ENCODE measurements at places on chromosomes 12 and 14.

GRCh38 chr12:47114481-47114892, 34.7 kb upstream of the AMIGO2 start:
- DNase-seq, result no peak

GRCh38 chr14:66225337-66225736, 260.8 kb upstream of the CCDC196 start:
- no peak for DNase-seq

DNA sequence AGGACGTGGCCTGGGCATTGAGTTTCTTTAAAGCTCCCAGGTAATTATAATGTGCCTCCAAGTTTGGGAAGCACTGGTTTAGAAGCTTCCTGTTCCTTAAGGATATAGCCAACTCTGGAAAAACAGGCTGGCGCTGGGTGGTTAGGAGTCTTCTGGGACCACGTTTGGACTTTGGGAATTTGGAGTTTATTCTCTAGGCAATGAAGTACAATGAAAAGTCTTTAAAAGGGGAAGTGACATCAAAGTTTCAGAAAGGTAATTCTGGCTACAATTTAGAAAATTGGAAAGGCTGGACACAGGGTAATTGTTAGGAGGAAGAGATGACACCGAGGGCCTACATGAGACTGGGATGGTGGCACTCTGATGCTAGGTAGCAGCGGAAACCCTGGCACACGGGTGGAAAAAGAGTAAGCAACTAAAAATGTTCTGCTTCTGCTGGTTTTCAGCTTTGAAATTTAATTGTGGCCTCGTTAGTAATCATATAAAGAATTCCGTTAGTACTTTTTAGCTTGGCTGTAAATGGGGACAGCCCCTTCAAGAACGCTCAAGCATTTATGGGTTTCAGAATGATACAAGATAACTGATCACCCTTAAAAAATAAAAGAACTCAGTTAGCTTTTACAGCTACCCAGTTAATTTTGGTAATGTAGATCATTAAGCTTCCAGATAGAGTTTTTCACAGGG, 12.7 kb upstream of the DCP1B start:
- DNase-seq, result no peak

GRCh38 chr12:121916719-121917118, 1.7 kb upstream of the CFAP251 start:
- DNase-seq, result no peak

GRCh38 chr12:6084969-6085450, 39.5 kb downstream of the VWF start:
- DNase-seq, result no peak

GRCh38 chr12:65742018-65743010, 82.0 kb upstream of the HMGA2 start:
- peak; percentile 53 for DNase-seq

DNA sequence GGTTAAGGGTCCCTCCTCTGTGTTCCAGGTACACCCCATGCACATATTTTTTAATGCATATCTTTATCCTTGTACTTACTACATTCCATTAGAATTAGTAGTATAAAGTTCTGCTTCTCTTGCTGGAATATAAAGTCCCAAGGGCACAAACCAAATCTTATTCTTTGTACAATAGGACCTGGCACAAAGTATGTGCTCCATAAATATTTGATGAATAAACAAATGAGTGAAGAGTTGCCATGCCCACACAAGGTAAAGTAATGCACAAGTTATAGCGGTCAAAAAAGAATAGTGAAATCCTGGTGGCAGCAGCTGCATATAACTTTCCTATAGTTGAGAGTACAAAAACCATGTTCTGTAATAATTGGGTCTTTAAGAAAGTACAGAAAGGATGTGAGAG, 82.1 kb upstream of the BMP4 start:
- DNase-seq, result no peak

GRCh38 chr14:65581799-65582198, 169.3 kb downstream of the FUT8 start:
- DNase-seq, result no peak

DNA sequence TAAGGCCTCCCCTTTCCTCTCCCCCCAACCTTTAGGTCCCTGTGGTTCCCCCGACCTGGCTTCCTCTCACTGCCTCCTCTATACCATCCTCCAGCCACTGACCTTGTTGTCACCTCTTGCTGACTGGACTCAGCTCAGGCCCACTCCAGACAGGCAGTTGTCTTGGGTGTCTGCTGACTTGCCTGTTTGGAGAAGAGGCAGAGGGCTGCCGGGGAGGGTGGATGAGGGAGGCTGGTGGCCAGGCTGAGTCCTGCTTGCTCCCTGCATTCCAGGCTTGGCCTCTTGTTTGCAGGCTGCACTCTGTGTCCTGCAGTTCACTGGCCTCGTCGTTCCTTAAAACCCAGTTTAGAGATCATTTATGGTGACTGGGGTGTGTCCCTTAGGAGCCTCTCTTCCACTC, 31.0 kb upstream of the RD3L start:
- DNase-seq, result no peak

GRCh38 chr12:102478405-102479098, 1.8 kb downstream of the IGF1 start:
- no peak for DNase-seq

DNA sequence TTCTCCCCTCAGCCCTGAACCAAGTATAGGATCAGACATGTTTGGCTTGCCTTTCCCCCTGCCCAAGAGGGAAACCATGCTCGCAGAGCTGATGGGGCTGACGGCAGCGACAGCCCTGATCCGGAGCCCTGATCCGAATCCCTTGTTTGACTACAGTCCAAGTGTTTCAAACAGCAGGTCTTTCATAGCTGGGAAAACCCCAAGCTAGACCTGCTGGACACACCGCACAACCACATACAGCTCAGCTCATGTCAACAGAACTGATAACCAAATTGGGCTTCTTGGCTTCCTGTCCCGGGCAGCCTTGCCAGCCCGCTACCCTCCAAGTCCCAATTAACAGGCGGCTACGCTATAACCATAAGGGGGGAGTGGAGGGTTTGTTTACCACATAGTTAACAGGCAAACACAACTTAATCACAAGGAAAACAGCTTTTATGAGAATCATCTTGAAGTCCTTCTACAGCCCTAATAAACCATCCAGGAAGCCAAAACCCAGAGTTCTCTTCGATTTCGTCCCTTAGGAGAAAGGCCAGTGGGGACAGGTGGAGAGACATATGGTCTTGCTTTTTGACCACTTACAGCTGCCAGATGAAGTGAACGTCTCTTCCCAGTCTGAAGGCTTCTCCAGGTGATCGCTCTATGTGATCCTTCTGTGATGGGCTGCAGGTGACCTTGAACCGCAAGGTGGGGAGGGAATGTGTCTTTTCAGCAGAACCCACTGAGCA, 64.5 kb upstream of the MANSC4 start:
- no peak for DNase-seq

- no peak for DNase-seq
Observed at GRCh38 chr12:62396750-62397149, 69.9 kb upstream of the MON2 start.

- DNase-seq, result no peak
Observed at GRCh38 chr14:54709867-54710266, 142.9 kb downstream of the SAMD4A start.

- DNase-seq, result no peak
Observed at GRCh38 chr14:102223682-102224081, 81.3 kb downstream of the MOK start.

- DNase-seq, result no peak
Observed at GRCh38 chr12:132946246-132946820, 9.8 kb downstream of the ZNF605 start.

- DNase-seq, result peak; percentile 74
Observed at GRCh38 chr12:51590347-51591015, 552 bp upstream of the SCN8A start.

GRCh38 chr12:127761880-127762279, 505.1 kb upstream of the TMEM132C start:
- no peak for DNase-seq

- no peak for DNase-seq
Observed at GRCh38 chr12:102618197-102618877, 138.0 kb upstream of the IGF1 start.

DNA sequence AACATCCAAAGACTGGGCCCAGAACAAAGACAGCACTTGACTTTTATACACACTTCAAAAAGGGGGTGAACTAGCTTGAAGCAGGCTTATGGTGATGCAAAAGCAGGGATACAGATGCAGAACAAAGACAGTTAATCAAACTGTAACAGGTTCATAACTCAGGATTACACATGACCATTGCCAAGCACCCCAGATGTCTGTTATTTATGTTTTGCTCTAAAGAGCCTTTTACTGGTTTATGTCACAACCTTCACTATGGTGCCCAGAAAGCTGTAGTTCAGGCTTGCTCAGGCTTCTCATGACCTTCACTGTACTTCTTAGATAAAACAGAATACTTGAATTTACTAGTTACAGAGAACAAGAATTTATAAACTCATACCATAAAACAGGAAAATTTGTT, 31.7 kb upstream of the SLC38A4 start:
- DNase-seq, result no peak

DNA sequence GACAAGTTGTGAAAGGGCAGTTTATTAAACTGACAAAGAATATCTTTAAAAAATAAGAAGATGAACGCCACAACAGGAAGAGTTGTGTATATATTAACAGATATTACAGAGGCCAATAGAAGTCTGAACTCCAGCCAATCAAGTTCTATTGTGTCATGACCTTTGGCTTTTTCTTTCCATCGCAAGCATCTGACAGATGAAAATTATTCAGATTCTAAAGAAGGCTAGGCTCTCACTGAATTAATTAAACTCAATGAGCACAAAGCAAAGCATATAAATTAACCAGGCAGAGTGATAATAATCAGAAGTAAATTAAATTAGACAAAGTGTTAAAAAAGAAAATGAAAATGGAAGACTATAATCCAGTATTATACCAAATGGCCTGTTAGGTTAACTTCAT, 62.0 kb upstream of the PYGL start:
- DNase-seq, result no peak

GRCh38 chr12:55974308-55974730, 441 bp downstream of the RAB5B start:
- DNase-seq, result no peak

DNA sequence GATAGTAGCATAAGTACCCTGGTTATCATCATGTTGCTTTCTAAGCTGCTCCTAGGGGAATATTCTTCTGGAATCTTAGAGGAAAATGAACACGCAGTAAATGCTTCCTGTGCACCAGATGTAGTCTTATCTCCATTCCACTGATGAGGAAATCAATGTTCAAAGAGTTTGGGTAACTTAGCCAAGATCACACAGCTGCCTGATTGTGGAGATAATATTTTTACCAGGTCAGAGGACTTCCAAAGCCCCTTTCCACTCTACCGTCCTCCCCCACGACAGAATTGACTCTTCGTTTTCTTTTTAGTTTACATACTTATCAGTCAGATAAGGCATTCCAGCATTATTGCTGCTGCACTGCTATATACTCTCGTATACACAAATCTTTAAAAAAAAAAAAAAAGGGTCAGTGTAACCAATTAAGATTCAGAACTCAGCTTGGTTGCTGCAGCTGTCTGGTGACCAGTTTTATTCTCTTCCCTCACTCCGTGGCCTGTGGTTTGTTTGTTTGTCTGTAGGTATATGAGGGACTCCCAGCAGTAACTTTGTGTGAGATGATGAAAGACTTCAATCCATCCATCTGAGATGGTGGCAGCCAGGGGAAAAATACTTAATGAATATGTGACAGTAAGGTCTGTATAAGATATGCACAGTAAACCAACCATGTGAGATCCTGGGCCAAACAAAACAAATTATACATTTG, 110.5 kb downstream of the TGFB3 start:
- DNase-seq, result no peak

GRCh38 chr12:132437252-132437932, 52.6 kb upstream of the FBRSL1 start:
- DNase-seq, result no peak

DNA sequence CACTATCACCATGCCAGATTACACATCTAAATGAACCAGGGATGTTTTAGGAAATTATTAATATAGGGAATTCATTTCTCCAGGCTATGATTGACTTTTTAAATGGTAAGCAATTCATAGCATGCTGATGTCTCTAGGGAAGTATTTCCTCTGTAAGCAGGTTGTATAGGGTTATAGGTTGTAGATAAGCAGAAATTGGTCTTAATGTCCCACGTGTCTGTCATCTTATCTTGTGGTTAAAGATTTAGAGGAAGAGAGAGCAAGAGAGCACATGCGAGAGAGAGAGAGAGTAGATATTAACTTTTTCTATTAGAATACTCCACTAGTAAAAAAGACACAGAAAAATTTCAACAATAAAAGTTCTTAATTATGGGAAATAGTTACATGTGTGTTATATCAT, 32.6 kb downstream of the TRHDE start:
- DNase-seq, result no peak

GRCh38 chr14:65042731-65043372, 56.2 kb downstream of the FNTB start:
- DNase-seq, result no peak

DNA sequence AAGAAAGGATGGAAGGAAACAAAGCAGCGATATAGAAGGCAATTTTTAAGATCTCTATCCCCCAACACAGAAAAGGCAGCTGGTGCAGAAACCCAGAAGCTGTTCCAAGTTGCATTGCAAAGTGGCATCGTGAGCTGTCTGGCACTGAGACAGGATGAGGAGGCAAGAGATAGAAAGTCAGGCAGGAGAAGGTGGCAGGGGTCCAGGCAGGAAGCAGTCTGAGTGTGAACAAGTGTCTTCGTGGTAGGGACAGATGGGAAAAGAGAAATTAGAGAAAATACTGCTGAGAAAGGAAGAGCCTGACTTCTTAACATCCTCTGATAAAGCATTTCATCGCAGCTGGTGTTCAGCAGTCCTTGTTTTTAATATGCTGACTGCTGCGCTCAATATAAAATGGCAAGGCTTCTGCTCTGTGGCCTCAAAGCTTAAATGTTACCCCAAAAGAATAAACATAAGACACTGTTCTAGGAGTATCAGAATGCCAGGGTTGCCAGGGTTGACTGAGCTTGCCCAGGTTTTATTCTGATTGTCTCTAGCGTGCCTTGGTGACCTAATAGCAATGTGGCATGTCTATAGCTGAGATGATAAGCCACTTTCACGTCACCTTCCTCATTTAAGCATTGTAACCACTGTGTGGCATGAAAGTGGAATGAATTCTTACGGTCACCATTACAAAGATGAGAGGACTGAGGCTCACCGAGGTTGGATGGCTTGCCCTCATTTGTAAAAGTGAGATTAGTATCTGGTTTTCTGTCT, 397.6 kb downstream of the NUAK1 start:
- no peak for DNase-seq

- no peak for DNase-seq
Observed at GRCh38 chr14:93733631-93734030, 54.7 kb downstream of the PRIMA1 start.

DNA sequence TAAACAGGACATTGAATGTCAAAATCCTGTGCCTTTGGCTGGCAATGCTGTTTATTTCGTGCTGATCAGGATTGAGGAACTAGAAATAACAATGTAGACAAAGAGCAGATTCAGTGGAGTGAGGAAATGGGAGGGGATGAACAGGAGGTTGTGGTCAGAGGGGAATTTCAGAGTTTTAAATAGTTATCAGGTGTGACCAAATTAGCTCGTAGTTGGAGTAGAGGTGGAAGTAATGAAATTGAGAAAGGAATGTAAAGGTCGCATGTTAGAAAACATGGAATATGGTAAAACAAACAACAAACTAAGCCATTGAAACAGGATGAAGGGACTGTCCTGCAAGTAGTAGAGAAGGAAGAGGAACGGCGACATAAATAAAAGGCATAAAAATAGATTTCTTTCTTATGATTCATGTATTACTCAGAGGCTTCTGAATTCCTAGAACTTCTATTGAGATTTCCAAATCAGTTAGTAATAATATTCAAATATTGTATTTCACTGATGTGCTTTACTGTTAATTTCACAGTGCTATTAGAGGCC, 9.5 kb upstream of the SAV1 start:
- no peak for DNase-seq

Data from mesothelial cell of epicardium (in vitro differentiated cells).